ENCODE measurements at places on chromosomes 2 and 18. TPM values are rescaled to one million over a fixed set of nuclear protein-coding genes. Genes with fewer than 3 reads are reported as not detected.
A peak's percentile ranks its signal among the peaks of the same experiment; 100 is the strongest.

DNA sequence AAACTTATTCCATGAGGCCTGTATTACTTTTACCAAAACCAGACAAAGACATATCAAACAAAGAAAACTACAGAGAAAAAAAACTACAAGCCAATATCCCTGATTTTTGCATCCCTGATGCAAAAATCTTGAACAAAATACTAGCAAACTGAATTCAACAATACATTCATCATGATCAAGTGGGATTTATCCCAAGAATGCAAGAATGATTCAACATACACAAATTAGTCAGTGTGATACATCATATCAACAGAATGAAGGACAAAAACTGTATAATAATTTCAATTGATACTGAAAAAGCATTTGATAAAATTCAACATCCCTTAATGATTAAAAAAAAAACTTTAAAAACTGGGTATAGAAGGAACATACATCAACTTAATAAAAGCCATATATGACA lies 106.8 kb downstream of the SLC39A10 start:
- H3K36me3 ChIP-seq = no peaks in the 10 kb centered on the region
- no peaks in the 10 kb centered on the region for H3K4me1 ChIP-seq
- no peak for DNase-seq
- H3K27ac ChIP-seq = no peak overlapping the region
- no peaks in the 10 kb centered on the region for H3K27me3 ChIP-seq
- no peak overlapping the region for H3K4me3 ChIP-seq

GRCh38 chr2:237390235-237390634 lies 23.7 kb downstream of the COL6A3 start:
- no peaks in the 10 kb centered on the region for H3K27me3 ChIP-seq
- H3K4me3 ChIP-seq = no peak overlapping the region
- H3K4me1 ChIP-seq = peaks cover 14% of the 10 kb centered on the region
- no peak overlapping the region for H3K27ac ChIP-seq
- peaks cover 12% of the 10 kb centered on the region for H3K36me3 ChIP-seq

Gene STAT4
- 2.4 TPM for total RNA-seq

GRCh38 chr2:190511104-190511503 lies 23.4 kb downstream of the NEMP2 start:
- peaks cover 7% of the 10 kb centered on the region for H3K4me1 ChIP-seq
- no peak for DNase-seq
- no peak overlapping the region for H3K27ac ChIP-seq
- H3K4me3 ChIP-seq = no peak overlapping the region
- no peaks in the 10 kb centered on the region for H3K27me3 ChIP-seq

- no peaks in the 10 kb centered on the region for H3K27me3 ChIP-seq
- H3K27ac ChIP-seq = no peak overlapping the region
- DNase-seq = no peak
- H3K36me3 ChIP-seq = peaks cover 13% of the 10 kb centered on the region
These were observed 86.5 kb downstream of the UXS1 start for GRCh38 chr2:106107509-106108131.

Gene KIF5C
- 1.3 TPM for total RNA-seq

DNA sequence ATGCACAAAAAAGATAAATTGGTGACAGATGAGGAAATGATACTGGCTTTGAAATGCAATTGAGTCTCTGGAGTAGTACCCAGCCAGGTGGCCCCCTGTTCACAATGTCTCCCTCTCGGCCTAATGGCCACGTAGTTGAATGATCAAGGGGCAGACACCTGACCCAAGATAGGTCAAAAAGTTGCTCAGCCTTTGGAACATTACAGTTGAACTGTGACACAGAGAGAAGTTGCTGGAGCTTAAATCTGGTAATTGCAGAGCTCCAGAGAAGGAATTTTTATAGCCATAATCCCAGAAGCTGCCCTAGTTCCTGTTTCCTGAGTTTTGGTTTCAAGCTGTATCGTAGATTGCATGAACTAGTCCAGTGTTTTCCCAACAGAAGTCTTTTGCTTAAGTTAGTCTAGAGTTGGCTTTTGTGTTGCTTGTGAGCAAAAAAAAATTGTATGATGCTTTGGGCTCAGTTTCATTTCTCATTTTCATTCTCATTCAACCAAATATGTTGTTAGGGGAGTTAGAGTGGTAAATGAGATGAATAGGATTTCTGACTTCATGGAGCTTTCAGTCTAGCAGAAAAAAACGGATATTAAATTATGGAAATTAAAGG lies 117.9 kb downstream of the CSRNP3 start:
- H3K27me3 ChIP-seq = no peaks in the 10 kb centered on the region
- H3K27ac ChIP-seq = peak overlapping the region; percentile 80
- no peak overlapping the region for H3K4me3 ChIP-seq
- no peak for DNase-seq
- peaks cover 45% of the 10 kb centered on the region for H3K4me1 ChIP-seq
- H3K36me3 ChIP-seq = peaks cover 31% of the 10 kb centered on the region

Gene CYTIP
- total RNA-seq = not detected

Gene GCG
- total RNA-seq = 0.36 TPM

GRCh38 chr2:143489145-143489544 lies 359.9 kb downstream of the ARHGAP15 start:
- H3K27ac ChIP-seq = no peak overlapping the region
- no peaks in the 10 kb centered on the region for H3K27me3 ChIP-seq
- H3K4me3 ChIP-seq = no peak overlapping the region
- no peaks in the 10 kb centered on the region for H3K36me3 ChIP-seq

GRCh38 chr2:237625777-237626176 lies 1.6 kb upstream of the LRRFIP1 start:
- H3K27me3 ChIP-seq = peaks cover 6% of the 10 kb centered on the region
- peak overlapping the region; percentile 70 for H3K4me3 ChIP-seq
- DNase-seq = no peak
- H3K4me1 ChIP-seq = peaks cover 10% of the 10 kb centered on the region
- peaks cover 6% of the 10 kb centered on the region for H3K36me3 ChIP-seq

GRCh38 chr2:112807233-112807807 lies 23.0 kb upstream of the IL1A start:
- DNase-seq = no peak
- H3K4me3 ChIP-seq = no peak overlapping the region
- H3K36me3 ChIP-seq = peaks cover 3% of the 10 kb centered on the region
- H3K4me1 ChIP-seq = peaks cover 15% of the 10 kb centered on the region

- DNase-seq = no peak
- no peak overlapping the region for H3K27ac ChIP-seq
- no peaks in the 10 kb centered on the region for H3K27me3 ChIP-seq
- H3K4me3 ChIP-seq = no peak overlapping the region
- H3K4me1 ChIP-seq = peaks cover 40% of the 10 kb centered on the region
- H3K36me3 ChIP-seq = peaks cover 23% of the 10 kb centered on the region
These were observed 82.3 kb downstream of the ARHGAP28 start for GRCh38 chr18:6811816-6812215.

- H3K27ac ChIP-seq = no peak overlapping the region
- no peak for DNase-seq
- H3K27me3 ChIP-seq = no peaks in the 10 kb centered on the region
These were observed 24.6 kb downstream of the EFR3B start for GRCh38 chr2:25066455-25066854.

- no peaks in the 10 kb centered on the region for H3K27me3 ChIP-seq
- no peak for DNase-seq
- H3K4me1 ChIP-seq = peaks cover 4% of the 10 kb centered on the region
- H3K36me3 ChIP-seq = peaks cover 21% of the 10 kb centered on the region
These were observed 21.0 kb upstream of the SANBR start for GRCh38 chr2:61044636-61045035.

Gene TUBB8B
- total RNA-seq = 0.31 TPM

GRCh38 chr2:65737452-65738011 lies 305.1 kb upstream of the SPRED2 start:
- no peak overlapping the region for H3K4me3 ChIP-seq
- peaks cover 40% of the 10 kb centered on the region for H3K4me1 ChIP-seq
- peak overlapping the region; percentile 91 for H3K27ac ChIP-seq
- DNase-seq = no peak
- no peaks in the 10 kb centered on the region for H3K27me3 ChIP-seq
- peaks cover 11% of the 10 kb centered on the region for H3K36me3 ChIP-seq

Gene FAM124B
- total RNA-seq = not detected

DNA sequence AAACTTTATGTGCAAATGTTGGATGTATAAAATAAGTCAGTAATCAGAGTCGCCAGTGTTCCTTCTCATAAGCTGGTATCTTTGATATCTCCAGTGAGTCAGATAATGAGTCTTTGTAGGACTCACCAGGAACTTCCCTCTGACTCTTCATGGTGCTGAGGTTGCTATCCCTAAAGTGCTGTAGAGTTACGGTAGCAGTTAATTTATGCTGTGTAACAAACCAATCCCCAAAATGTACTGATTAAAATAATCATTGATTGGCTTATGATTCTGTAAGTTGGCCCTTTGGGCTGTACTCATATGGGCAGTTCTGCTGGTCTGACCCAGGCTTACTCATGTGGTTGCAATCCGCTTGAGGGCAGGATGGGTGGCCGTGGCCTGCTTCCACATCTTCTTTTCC lies 43.8 kb downstream of the MAIP1 start:
- no peak for DNase-seq
- no peaks in the 10 kb centered on the region for H3K27me3 ChIP-seq
- H3K4me3 ChIP-seq = no peak overlapping the region
- H3K27ac ChIP-seq = no peak overlapping the region

DNA sequence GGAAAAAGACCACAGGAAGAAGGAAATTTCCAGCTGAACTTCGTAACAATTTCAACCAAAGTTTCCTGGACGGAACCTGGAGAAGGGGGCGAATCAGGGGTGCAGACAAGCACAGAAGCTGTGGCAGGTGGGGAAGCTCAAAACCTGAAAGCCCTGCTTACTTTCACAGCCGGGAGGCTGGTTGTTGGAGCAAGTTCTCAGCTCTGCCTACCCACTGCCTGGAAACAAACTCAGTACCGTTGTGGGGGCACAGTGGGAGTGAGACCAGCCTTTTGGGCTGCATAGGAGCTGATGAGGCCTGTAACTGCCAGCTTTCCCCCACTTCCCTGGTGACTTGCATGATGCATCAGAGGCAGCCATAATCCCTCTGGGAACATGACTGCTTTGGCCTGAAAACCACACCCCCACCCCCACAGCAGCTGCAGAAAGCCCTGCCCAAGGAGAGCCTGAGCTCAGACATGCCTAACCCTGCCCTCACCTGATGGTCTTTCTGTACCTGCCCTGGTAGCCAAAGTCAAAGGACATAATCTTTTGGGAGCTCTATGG lies 207.0 kb upstream of the VWC2L start:
- peaks cover 4% of the 10 kb centered on the region for H3K4me1 ChIP-seq
- H3K4me3 ChIP-seq = no peak overlapping the region
- H3K27me3 ChIP-seq = no peaks in the 10 kb centered on the region
- H3K27ac ChIP-seq = no peak overlapping the region
- H3K36me3 ChIP-seq = no peaks in the 10 kb centered on the region
- no peak for DNase-seq

GRCh38 chr18:12772111-12772510 lies 69.3 kb downstream of the PSMG2 start:
- DNase-seq = no peak
- no peaks in the 10 kb centered on the region for H3K27me3 ChIP-seq
- no peak overlapping the region for H3K4me3 ChIP-seq
- H3K4me1 ChIP-seq = no peaks in the 10 kb centered on the region
- H3K27ac ChIP-seq = no peak overlapping the region
- no peaks in the 10 kb centered on the region for H3K36me3 ChIP-seq

GRCh38 chr2:43043553-43043870 lies 182.9 kb downstream of the ZFP36L2 start:
- peak overlapping the region; percentile 15 for H3K4me3 ChIP-seq
- H3K4me1 ChIP-seq = peaks cover 78% of the 10 kb centered on the region
- H3K36me3 ChIP-seq = no peaks in the 10 kb centered on the region
- DNase-seq = no peak
- peak overlapping the region; percentile 94 for H3K27ac ChIP-seq

Gene IRS1
- 66.2 TPM for total RNA-seq

Gene REG1B
- total RNA-seq = not detected

DNA sequence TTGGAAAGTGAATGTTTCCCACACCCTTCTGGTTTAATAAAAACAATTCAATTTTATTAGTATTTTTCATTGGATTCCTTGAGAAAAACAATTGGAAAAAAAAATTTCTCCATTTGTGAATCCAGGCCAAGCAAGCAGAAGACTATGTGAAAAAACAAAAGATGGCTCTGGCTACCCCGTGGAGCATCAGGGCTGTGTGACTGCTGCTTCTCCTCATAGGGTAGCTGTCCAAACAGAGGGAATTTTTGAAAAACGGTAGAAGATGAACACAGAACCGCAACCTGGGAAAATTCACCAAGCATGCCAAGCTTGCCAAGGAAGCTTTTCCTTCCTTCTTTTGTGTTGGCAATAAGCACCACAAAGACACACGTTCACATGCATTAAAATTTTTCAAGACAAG lies 71.3 kb upstream of the ACVR2A start:
- H3K4me3 ChIP-seq = no peak overlapping the region
- H3K4me1 ChIP-seq = no peaks in the 10 kb centered on the region
- no peak for DNase-seq
- H3K36me3 ChIP-seq = no peaks in the 10 kb centered on the region
- no peaks in the 10 kb centered on the region for H3K27me3 ChIP-seq

DNA sequence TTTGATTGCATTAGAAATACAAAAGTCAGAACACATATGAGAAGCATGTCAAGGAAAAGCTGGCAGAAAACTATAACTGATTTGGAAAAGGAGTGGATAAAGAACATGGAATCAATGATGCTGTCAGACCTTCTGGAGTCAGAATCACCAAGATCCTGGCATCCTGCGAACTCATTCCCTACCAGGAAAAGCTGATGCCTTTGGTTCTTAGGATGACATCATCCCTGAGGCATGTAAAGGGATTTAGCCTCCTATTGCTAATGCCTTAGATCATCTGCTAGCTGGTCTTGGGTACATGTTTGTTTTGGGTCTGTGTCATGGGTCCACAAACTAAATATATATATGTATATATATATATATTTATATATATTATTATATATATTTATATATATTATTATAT lies 680.7 kb downstream of the EPHA4 start:
- H3K27ac ChIP-seq = no peak overlapping the region
- peaks cover 65% of the 10 kb centered on the region for H3K4me1 ChIP-seq
- no peaks in the 10 kb centered on the region for H3K36me3 ChIP-seq
- DNase-seq = no peak

Gene DSEL
- total RNA-seq = 6.4 TPM

Gene KCNIP3
- 8.3 TPM for total RNA-seq

DNA sequence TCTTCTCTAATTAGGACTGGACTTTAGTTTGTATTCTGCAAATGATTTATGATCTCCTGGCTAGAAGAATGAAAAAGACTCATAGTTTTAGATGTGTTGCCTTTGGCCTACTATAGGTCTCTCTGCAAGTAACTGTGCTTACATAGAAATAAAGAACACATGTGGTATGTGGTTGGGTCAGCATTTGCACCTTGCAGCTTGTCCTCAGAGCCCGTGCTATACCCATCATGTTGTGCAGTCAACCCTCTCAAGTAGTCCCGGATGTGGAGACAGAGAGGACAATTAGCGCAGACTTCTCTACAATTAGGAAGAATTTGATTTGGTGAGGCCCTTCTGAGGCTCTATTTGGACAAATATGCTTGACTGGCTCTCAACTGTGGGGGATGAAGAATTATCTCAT lies 203.7 kb upstream of the ITGA4 start:
- no peak for DNase-seq
- H3K4me1 ChIP-seq = peaks cover under 1% of the 10 kb centered on the region
- no peak overlapping the region for H3K4me3 ChIP-seq
- H3K27ac ChIP-seq = no peak overlapping the region
- H3K27me3 ChIP-seq = no peaks in the 10 kb centered on the region

Gene NEURL3
- not detected for total RNA-seq

Gene TUBA3E
- not detected for total RNA-seq

Gene CRYBA2
- total RNA-seq = not detected

Data from mesothelial cell of epicardium (in vitro differentiated cells).